ENCODE measurements at places on chromosomes 4 and X.

- DNase-seq = no peak
Observed at GRCh38 chrX:134718966-134719317, 60.7 kb upstream of the PLAC1 start.

GRCh38 chr4:33302321-33302720, 2582.2 kb downstream of the PCDH7 start:
- no peak for DNase-seq

DNA sequence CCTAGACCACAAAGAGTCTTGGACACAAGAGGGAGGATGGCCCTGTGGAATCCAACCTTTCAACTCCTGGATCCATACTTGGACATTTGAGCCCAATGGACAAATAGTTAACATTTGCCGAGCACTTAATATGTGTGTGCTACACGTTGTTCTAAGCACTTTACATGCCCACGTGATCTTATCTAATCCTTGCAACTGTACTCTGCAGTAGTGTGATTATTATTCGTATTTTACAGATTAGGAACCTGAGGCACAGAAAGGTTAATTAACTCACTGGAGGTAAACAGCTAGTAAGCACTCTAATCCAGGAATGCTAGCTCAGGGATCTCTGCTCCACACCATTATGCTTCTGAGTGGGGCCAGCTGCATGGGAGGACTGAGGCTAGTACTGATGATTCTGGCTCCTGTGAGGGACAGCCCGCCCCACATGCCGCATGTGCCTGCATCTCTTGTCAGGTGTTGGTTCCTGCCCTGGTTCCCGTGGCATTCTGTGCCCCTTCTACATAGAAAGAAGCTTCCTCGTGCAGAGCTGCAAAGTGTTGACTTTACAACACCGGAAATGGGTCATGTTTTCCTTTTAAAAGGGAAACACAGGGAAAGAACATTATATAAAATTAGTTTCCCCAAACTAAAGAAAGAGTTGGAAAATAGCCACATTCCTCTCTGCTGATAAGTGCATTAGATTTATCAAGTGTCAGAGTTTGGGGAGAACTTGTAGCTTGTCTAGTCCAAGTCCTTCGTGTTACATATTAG, 34.8 kb downstream of the PLAC1 start:
- DNase-seq = no peak

GRCh38 chr4:171947400-171947799, 134.2 kb downstream of the GALNTL6 start:
- no peak for DNase-seq

DNA sequence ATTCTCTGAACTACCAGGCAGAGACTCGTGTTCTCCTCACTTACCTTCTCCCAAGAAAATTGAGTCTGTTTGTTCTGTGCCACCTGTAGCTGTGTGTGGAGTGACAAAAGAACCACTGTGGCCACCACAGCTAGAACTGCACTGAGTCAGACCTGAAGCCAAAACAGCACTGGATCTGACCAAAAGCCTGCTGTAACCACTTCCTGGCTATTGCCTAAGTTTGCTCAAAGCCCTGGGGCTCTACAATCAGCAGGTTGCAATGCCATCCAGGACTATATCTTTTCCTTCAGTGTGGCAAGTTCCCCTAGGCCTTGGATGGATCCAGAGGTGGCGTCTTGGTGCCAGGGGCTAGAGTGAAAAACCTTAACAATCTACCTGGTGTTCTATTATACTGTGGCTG, 449.1 kb downstream of the FAM133A start:
- no peak for DNase-seq

GRCh38 chr4:123291329-123291728, 105.3 kb upstream of the SPRY1 start:
- no peak for DNase-seq

- no peak for DNase-seq
Observed at GRCh38 chr4:152064282-152064681, 303.5 kb upstream of the GATB start.

DNA sequence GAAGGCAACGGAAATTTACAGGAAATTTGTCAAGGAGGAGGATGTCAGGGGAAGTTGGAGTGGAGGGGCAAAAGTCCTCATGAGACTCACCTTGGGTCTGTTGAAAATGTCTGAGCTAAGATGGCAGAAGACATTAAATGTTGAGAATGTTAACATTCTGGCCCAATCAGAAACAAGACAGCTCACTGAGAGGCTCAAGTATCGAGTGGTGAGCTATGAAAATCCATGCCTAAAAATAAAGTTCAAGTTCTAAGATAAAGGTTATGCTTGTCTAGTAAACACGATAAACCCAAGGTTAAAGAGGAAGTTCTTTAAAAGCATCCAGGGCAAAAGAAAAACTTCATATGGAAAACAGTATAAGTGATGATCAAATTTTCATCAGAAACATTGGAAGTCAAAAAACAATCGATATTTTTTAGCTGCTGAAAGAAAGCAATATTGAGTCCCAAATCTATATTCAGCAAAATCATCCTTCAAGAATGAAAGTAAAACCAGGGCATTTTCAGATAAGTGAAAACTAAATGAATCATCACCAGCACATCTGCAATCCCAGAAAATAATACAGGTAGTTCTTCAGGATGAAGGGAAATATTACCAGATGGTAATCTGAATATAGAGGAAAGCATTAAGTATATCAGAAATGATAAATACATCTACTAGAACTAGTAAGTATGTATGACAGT, 462.4 kb downstream of the TLL1 start:
- DNase-seq = no peak

- DNase-seq = no peak
Observed at GRCh38 chr4:45865781-45866180, 258.1 kb downstream of the GABRG1 start.

DNA sequence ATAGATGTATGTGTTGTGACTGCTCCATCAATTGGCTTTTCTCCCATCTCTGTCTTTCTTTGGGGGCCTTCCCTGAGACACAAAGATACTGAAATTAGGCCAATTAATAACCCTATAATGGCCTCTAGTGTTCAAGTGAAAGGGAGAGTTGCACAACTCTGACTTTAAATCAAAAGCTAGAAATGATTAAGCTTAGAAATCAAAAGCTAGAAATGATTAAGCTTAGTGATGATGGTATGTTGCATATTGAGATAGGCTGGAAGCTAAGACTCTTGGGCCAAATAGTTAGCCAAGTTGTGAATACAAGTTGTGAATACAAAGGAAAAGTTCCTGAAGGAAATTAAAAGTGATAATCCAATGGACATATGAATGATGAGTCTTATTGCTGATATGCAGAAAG, 452.9 kb upstream of the AGA start:
- no peak for DNase-seq

DNA sequence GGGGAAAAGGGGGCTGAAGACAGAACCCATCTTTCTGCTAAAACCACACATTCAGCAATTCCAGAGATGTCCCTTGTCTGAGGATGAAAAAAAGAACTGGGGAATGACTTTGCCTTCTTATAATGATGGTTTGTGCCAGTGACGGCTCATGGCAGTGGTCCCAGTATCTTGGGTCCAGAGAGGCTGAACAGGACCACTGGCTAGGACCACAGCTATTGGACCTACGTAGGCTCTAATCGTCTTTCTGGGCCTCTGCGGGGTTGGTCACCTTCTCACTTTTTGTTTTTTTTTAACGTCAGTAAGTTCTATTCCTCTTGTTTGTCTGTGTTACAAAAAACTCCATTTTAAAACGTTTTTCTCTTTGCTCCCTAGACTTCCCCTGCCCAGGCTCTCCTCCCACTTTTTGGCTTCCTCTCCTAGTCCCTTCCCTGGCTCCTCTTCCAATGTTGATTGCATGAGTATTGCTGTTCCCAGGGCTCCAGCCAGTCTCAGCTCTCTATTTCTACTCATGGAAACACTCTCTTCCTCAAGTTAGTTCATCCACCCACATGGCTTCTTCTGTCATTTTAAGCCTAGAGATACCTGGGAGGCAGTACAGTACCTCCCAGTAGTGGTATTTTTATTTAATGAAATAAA, 52.6 kb upstream of the STX18 start:
- DNase-seq = no peak

- no peak for DNase-seq
Observed at GRCh38 chr4:81921751-81922159, 450.0 kb upstream of the RASGEF1B start.

DNA sequence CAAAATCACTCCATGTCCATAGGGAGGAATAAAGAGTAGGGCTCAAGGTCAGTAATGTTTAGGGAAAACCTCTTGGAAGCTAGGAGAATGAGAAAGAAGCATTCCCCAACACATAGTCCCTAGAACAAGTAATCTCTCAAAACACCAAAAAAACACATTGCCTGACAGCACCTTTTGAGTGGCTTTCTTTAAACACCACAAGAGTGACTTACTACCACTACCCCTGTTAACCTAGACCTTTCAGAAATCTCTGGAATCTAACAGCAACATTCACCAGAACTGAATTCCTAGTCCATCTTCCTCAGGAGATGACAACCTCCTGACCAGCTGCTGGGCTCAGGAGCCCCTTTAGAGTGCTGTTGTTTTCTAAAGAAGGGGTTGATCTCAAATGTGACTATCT, 142.2 kb downstream of the SOWAHB start:
- no peak for DNase-seq

DNA sequence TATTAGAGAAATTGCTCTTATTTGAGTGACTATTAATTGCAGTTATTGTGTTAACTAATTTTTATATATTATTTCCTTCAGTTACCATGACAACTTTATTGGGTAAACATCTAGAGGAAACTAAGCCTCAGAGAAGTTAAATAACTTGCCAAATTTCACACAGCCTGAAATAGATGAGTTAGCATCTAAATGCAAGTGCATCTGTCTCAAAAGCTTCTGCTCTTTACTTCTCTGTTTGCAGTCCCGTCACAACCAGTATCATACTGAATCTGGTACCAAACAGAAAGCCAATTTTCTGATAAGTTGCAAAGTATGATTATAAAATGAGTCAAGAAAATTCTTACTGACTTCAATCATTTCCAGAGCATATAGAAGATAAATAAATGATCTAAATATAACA, 1544.9 kb upstream of the PCDH7 start:
- no peak for DNase-seq

GRCh38 chr4:96312046-96312685, 472.3 kb downstream of the PDHA2 start:
- no peak for DNase-seq

DNA sequence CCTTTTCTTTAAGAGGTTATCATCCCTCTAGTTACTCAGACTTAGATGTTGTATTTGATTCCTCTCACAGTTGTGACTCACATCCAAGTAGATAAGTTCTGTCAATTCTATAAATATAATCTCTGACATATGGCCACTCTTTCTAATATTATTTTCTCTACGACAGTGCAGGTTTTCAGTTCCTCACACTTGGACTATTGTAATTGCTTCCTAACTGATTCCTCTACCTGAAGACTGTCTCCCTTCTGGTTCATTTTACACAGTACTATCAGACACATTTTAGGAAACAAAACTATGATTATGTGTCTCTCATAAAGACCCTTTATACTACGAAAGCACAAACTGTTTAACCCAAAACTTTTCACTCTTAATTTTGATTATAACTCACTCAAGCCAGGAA, 31.3 kb upstream of the GNRHR start:
- DNase-seq = no peak

GRCh38 chrX:119692191-119693039, 553 bp downstream of the SEPTIN6 start:
- peak; percentile 67 for DNase-seq

- DNase-seq = no peak
Observed at GRCh38 chr4:20778896-20779295, 78.6 kb downstream of the PACRGL start.

GRCh38 chr4:61714387-61714911, 514.3 kb downstream of the ADGRL3 start:
- no peak for DNase-seq

DNA sequence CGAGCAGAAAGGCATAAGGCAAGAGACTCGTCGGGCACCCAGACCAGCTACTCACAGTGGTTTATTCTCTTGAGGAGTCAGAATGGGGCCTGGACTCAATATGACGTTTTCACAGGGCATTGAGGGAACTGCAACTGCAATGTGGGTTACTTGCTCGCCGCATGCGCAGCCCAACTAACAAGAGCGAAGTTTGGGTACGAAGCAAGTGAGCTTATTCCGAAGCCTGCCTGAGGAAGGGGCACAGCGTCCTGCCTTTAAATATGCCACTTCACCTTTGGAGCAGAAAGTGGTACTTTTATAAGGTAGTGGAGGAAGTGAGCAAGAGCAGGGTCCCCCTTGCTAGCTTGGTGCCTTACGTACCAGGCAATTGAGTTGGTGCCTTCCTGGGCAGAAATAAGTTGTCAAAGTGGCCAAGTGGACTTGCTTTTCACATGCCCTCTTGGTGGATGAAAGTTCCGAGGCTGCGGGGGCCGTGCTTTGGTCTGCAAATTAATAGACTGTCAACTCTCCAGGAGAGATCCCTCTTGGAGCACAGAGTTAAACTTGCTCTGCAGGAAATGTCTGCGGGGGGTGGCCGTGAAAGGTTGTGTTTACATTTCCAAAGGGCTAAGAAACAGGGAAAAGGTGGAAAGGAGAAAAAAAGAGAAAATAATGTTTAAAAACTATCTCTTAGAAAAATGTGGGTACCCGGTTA, 480.4 kb downstream of the TRIML1 start:
- no peak for DNase-seq

DNA sequence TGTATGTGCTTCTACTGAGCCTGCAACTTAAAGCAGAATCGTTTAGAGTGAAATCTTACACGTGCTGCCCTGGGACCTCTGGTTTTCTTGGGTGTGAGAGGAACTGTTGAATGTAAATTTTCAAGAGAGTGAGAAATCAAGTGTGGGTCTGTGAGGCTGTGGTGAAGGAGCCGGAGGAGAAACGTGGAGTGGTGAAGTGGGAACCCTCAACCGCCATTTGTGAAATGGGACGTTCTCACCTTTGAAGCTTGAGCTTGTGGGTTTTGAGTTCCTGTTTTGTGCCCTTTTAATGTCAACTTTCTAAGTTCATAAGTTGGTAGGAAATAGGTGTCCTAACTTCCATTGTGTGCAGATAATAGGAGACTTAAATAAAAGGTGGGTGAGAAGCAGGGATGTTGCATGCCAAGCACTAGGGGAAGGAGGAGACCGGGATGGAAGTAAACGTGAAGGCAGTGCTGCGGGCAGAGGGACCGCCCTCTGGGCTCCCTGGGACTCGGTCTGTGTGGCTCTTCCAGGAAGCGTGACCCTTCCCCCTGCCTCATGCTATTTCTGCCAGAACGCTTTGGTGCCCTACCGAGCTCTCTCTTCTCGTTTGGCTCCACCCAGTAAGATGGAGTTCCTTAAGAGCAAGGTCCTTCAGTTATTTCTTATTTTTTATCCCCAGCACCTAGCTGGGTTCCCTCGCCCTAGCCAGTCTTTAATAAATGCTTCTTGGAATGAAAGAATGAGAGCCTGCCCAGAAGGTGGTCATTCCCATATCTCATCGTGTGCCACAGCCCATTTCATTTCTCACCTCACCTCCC, 56.0 kb downstream of the TMEM131L start:
- DNase-seq = peak; percentile 48

DNA sequence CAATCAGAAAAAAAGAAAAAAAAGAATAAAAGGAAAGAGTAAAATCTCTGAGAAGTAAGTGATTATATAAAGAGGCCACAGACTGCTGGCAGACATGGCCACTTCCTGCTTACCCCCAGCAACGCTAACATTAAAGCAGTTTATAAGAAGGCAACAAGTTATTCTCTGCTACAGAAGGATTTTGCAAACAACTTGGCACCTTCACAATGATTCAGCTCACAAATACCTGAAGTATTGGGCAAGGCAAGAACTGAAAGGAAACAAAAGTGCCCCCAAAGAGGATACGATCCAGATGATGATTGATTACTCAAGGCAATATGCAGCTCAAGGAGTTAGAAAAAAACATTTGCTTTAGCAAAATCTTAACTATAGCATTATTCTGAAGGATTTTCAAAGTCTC, 718.8 kb downstream of the KLHL13 start:
- DNase-seq = no peak

All from T-helper 2 cell (primary cell).